ENCODE measurements at places on chromosomes 3 and 15.

DNA sequence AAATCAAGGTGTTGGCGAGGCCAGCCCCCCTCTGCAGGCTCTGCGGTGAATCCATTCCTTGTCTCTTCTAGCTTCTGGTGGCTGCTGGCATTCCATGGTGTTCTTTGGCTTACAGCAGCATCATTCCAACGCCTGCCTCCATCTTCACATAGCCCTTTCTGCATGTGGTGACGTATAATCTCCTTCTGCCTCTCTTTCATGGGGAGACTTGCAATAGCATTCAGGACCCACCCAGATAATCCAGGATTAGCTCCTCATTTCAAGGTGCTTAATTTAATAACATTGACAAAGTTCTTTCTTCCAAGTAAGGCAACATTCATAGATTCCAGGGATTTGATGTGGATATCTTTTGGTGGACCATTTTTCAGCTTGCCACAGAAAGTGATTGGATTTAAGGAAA is 35.8 kb downstream of the ISG20 start:
- no peak overlapping the region for H3K27ac ChIP-seq
- no peaks in the 10 kb centered on the region for H3K4me1 ChIP-seq
- no peak for DNase-seq
- H3K36me3 ChIP-seq: no peaks in the 10 kb centered on the region
- H3K4me3 ChIP-seq: no peak overlapping the region

DNA sequence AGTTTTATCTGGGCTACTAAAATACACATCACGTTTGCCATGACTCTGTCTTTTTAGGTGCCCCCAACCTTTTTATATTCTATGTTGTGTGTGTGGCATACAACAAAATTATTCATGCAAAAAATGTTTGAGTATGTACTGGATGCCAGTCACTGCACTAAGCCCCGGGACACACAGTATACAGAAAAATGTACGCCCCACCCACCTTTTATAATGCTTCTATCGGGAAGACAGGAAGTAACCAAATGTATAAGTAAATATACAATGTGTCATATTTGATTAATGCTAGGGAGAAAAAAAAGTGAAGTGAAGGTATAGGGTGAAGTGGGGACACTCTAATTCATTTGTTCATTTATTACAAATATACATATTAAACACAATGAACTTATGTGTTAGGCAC is 503.4 kb upstream of the MDFIC2 start:
- no peaks in the 10 kb centered on the region for H3K27me3 ChIP-seq
- H3K27ac ChIP-seq: no peak overlapping the region
- H3K4me1 ChIP-seq: peaks cover 6% of the 10 kb centered on the region
- no peak overlapping the region for H3K4me3 ChIP-seq
- no peak for DNase-seq

DNA sequence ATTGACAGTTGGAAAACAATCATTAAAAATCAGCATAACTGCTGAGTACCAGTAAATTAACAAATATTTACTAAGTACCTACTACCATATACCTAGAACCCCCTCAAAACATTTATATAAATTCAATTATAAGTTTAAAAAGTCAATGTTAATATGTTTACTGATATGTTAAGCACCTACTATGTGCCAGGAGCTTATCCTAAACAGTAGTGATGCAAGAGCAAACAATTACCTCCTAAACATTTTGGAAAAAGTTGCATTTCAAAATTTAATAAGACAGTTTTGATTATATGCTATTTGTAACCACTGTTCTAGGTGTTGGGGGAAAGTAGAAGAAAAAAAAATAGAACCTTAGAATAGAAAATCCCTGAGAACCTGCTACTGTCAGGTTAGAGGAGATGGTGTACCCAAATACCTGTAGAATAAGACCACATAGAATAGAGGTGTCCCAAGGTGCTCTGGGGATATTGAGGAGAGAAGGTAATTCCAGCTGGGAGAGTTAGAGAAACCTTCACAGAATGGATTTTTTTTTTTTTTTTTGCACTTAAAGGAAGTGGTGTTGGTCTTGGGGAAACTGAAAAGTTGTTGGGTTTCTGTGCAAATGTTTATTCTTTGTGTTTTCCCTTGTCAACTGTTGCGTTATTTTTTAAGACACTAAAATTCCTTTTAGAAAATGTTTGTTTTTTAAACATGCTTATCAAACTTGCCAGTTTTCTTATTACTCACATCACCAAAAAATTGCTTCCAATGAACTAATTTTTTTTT is 16.0 kb downstream of the SNRK start:
- no peak for DNase-seq
- peaks cover 7% of the 10 kb centered on the region for H3K4me1 ChIP-seq
- H3K4me3 ChIP-seq: no peak overlapping the region
- H3K36me3 ChIP-seq: peaks cover 4% of the 10 kb centered on the region
- no peak overlapping the region for H3K27ac ChIP-seq

DNA sequence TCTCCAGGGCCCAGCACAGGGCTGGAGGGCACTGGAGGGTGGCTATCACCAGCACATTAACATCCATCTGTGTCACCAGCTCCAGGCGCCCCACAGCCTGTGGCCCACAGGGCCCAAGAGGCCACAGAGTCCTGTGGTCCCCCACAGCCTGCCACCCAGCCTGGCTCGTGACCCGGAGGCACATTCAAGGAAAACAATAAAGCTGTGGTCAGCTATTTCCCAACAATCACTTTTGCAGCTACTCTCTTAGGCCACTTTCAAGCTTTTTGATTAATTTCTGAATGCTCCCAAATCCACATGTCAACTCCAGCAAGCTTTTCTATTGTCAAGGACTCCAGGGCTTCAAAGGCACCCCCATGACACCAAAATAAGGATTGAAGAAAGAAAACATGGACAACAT is 16.7 kb downstream of the IDH2 start:
- no peak for DNase-seq
- H3K4me3 ChIP-seq: no peak overlapping the region
- peaks cover 35% of the 10 kb centered on the region for H3K36me3 ChIP-seq

- H3K4me1 ChIP-seq: no peaks in the 10 kb centered on the region
- no peak overlapping the region for H3K27ac ChIP-seq
- no peak overlapping the region for H3K4me3 ChIP-seq
- H3K36me3 ChIP-seq: no peaks in the 10 kb centered on the region
These were observed 7.3 kb upstream of the MINDY4B start for GRCh38 chr3:150912501-150912900.

DNA sequence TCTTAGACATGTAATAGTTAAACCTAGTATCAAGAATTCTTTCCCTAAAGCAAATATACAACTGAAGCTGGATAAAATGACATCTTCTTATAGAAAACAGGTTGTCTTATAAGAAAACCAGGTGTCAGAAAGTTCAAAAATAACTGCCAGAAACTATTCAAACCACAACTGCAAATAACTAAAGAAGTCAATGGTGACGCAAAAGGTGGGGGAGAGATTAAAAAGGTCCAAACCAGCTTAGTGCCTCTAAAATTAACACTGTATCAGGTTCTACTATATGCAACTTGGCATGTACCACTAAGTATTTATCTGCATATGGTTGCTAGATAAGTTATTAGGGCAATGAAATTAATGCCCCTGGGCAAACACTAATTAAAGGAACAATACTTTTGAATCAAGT is 136.8 kb downstream of the TBL1XR1 start:
- H3K27ac ChIP-seq: no peak overlapping the region
- no peaks in the 10 kb centered on the region for H3K27me3 ChIP-seq
- no peak for DNase-seq

DNA sequence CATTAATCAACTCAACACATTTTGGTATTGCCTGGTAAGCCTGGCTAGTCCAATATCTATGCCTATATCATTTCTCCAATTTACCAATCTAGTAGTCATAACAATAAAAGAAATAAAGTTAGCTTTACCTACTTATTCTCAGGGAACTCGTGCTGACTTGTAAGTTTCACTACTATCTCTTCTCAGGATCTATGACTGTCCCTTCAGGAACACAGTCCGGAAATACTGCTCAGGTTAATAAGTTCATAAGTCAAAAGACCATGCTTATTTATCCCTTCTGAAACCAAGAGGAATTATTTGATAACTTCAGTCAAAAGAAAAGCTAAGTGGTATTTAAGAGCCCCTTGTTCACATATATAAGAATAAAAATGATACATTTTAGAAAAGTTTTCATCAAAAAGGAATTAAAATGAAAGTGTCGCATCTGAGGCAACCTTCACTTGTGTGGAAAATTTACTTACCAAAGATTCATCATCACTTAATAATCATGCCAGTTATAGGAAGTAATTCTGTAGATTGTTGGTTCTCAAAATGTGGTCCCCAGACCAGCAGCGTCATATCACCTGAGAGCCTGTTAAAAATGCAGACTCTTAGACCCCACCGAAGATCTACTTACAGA is 15.5 kb upstream of the THRB start:
- H3K36me3 ChIP-seq: no peaks in the 10 kb centered on the region
- no peak for DNase-seq
- H3K4me1 ChIP-seq: no peaks in the 10 kb centered on the region
- H3K27me3 ChIP-seq: no peaks in the 10 kb centered on the region
- no peak overlapping the region for H3K4me3 ChIP-seq
- no peak overlapping the region for H3K27ac ChIP-seq

- H3K27me3 ChIP-seq: no peaks in the 10 kb centered on the region
- DNase-seq: no peak
- no peaks in the 10 kb centered on the region for H3K4me1 ChIP-seq
- H3K27ac ChIP-seq: no peak overlapping the region
- H3K4me3 ChIP-seq: no peak overlapping the region
- no peaks in the 10 kb centered on the region for H3K36me3 ChIP-seq
These were observed 180.6 kb downstream of the LSAMP start for GRCh38 chr3:116264546-116265319.

GRCh38 chr3:190224863-190225692 is 97.2 kb downstream of the CLDN1 start:
- DNase-seq: no peak
- H3K36me3 ChIP-seq: no peaks in the 10 kb centered on the region
- no peaks in the 10 kb centered on the region for H3K4me1 ChIP-seq
- H3K4me3 ChIP-seq: no peak overlapping the region

Measured in esophagus squamous epithelium (tissue), 5 donors.